ENCODE measurements at places on chromosomes 5 and 9.
A peak's percentile ranks its signal among the peaks of the same experiment; 100 is the strongest.

- DNase-seq: no peak
These were observed 271.2 kb downstream of the RASEF start for GRCh38 chr9:82791692-82792091.

DNA sequence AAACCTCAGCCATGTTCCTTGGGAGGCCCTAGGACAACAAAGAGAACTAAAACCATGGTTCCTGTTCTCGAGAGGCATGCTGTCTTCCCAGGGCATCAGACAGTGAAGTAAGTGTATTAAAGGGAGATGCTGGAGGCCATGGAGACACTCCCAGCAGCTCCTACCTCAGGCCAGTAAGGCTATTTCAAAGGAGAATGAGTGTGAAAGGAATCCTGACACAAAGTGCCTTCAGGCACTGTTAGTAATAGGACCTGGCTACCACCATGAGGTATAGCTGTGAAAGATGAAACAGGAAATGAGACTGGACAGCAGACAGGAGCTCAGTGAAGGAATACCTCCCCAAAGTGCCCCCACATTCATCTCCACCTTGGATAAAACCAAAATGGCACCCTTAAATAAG lies 71.0 kb downstream of the FANCC start:
- DNase-seq: no peak

DNA sequence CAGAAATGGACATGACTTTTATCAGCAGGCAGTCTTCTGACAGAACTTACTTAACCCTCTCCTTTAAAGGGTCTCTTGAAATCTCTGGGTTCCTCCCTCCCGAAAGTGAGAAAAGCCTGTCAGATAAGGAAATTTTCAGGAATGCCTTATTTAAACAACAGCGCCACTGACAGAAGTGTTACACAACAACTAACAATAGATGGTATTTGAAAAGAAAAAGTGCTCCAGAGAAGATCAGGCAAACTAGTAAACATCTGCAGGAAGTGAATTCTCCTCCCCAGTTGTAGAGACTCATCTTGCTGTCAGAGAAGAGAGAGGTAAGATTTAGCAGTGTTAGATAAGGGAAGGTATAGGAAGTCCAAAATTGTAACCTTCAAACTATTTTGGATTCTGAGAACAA lies 107.2 kb upstream of the NFIL3 start:
- no peak for DNase-seq

- DNase-seq: no peak
These were observed 254.6 kb downstream of the BRINP1 start for GRCh38 chr9:119114681-119115080.

DNA sequence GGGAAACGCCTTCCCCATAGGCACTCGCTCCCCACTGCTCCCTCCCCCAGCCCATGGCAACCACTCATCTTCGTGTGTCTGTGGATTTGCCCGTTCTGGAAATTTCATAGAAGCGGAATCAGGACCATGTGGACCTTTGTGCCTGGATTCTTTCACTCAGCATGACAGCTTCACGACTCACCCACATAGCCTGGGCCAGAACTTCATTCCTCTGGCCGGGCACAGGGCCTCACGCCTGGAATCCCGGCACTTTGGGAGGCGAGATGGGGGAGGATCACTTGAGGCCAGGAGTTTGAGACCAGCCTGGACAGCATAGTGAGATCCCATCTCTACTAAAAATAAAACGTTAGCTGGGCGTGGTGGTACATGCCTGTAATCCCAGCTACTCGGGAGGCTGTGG lies 12.1 kb upstream of the DIPK1B start:
- DNase-seq: no peak

DNA sequence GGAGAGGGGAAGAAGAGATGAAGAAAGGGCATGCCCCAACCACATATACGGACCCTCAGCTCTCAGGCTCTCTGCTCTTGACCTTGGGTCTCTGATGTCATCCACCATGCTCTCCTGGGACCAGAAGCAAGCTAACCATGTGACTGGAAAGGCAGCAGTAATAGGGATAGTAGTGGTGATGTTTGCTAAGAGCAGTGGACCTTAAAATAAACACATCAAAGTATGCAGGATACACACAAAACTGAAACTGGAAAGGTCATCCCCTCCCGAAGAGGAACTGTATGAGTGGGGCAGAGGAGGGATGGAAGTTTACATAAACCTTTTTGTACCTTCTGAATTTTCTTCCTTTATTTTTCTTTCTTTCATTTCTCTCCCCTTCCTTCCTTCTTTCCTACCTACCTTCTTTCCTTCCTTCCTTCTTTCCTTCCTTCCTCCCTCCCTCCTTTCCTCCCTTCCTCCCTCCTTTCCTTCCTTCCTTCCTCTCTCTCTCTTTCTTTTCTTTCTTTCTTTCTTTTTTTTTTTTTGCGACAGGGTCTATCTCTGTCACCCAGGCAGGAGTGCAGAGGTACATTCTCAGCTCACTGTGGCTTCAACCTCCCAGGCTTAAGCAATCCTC lies 8.1 kb upstream of the PTPN3 start:
- DNase-seq: no peak

GRCh38 chr5:138910546-138911185 lies 35.5 kb upstream of the LRRTM2 start:
- no peak for DNase-seq

- DNase-seq: peak; percentile 32
These were observed 9.2 kb downstream of the GALNT10 start for GRCh38 chr5:154199671-154200220.

GRCh38 chr5:122707796-122708195 lies 67.1 kb upstream of the SNX2 start:
- no peak for DNase-seq

GRCh38 chr9:102044133-102044532 lies 305.7 kb upstream of the GRIN3A start:
- DNase-seq: no peak

GRCh38 chr5:172441262-172441751 lies 13.0 kb downstream of the SH3PXD2B start:
- DNase-seq: no peak

DNA sequence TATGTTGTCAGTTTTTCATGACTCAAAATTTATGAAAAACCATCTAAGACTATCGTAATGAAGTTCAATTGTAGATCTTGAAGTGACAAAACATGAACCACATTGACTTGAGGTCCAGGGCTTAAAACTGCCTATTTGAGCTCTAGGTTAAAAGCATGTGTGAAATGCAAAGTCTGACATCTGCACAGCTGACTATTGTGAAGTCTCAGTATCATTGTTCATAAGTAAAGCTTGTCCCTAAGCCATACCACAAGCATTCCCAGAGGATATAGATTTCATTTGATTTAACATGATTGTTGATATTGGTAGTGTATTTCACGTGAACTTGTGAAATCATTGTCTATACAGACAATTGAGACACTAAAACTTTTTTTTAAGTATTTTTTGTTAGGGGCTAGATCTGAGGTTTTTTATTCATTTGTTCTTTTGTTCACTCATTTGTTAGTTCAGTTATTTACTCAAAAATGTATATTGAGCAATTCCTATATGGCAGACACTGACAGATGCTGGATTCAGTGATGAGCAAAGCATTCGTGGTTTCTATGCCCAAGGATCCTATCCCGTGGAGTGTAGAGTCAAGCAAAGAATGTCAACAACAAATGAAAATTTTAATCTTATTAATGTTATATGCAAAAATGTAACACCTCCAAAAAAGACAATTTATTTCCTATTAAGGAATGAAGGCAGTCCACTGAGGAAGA lies 485.2 kb downstream of the RAB3C start:
- no peak for DNase-seq

GRCh38 chr5:53368516-53368915 lies 111.9 kb upstream of the FST start:
- no peak for DNase-seq

- no peak for DNase-seq
These were observed 56.6 kb downstream of the CFAP90 start for GRCh38 chr5:7794311-7794710.

- DNase-seq: no peak
These were observed 1.3 kb downstream of the UBE2R2 start for GRCh38 chr9:33818167-33818846.

GRCh38 chr5:141519605-141520565 lies 31.0 kb downstream of the PCDHGC5 start:
- DNase-seq: peak; percentile 26

DNA sequence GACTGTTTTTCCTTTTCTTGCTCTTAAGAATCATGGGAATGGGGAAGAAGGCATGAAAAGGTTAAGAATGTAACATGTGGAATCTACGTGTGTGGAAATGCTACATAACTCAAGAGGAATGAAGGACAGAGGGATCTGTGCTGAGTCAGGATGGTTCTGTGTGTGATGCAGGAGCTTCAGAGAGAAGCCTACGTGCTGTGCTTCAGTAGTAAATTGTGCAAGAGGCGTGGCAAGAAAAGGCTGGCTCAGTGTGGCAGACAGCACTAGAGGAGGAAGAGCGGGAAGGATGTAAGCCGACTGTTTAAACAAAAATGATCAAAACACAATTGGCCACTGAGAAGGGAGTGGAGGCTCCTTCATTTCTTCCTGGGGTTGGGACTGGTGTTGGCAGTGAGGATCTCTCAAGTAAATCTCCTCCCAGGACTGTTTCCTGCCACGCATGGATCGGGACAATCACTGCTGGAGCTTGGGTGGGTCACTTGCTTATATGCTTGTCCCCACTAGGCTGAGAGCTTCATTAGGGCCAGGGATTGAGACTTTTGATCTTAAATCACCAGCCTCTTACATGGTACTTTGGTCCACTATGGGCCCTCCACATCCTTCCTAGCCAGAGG lies 59.4 kb upstream of the BASP1 start:
- DNase-seq: no peak

DNA sequence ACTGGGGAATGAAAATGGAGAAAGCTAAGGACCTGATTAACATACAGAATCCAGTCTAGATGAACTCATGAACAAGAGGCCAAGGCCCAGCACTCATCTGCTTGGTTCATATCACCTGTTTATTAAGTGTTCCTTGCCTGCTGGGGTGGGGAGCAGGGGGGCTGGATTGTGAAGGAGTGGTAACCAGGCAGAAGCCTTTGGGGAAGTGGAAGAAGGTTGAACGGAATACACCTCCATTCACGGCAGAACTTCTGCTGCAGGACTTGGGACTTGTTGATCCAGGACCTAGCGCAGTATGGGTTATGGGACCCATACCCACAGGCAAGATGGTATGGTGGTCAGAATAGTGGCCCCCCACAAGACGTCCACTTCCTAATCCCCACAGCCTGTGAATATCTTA lies 8.8 kb upstream of the SEPTIN8 start:
- DNase-seq: no peak

- DNase-seq: no peak
These were observed 178.1 kb downstream of the FGF1 start for GRCh38 chr5:142507531-142508372.

- no peak for DNase-seq
These were observed 101.6 kb upstream of the FSD1L start for GRCh38 chr9:105346273-105346672.

DNA sequence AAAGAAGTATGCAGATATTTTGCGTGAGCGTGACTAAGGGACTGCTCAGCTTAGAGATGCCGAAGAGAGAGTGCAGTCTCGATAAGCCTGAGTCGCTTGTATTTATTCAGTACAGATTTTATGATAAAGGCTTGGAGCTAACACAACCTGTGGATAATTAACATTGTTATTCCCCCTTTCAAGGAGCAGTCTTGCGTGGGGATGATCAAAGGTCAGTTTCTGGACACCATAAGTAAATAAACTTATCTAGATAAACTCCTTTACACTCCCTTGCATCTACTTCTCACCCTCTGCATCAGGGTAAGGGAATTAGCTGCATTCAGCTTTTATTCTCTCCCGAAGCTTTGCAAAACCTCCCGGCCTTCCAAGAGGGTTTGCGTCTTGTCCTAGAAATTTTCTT lies 357.8 kb upstream of the ST8SIA4 start:
- DNase-seq: no peak

GRCh38 chr9:27528076-27528885 lies 1.3 kb downstream of the MOB3B start:
- no peak for DNase-seq

GRCh38 chr5:119088438-119088837 lies 17.6 kb downstream of the DMXL1 start:
- no peak for DNase-seq

DNA sequence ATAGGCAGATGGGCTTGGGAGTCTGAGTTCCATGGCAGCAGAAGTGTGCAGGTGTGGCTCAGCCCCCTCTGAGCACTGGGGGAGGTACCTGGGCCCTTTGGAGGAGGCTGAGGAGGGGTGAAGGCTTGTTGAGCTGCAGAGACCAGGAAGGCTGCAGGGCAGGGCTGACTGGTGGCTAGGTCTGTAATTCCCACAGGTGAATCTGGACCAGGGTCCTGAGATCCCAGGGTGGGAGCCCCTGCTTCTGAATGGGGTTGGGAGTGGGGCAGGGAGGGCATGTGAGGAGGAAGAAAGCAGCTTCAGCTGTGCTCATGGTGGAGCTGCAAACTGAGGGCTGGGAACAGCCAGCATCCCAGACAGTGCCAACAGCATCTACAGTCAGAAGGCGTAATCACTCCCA lies 111.1 kb downstream of the CACNA1B start:
- no peak for DNase-seq

- DNase-seq: no peak
These were observed 99.8 kb downstream of the NFIB start for GRCh38 chr9:14214065-14214684.

GRCh38 chr9:136117916-136118319 lies 757 bp downstream of the TMEM250 start:
- DNase-seq: no peak

GRCh38 chr5:73256462-73256861 lies 83.5 kb downstream of the TMEM174 start:
- DNase-seq: no peak

DNA sequence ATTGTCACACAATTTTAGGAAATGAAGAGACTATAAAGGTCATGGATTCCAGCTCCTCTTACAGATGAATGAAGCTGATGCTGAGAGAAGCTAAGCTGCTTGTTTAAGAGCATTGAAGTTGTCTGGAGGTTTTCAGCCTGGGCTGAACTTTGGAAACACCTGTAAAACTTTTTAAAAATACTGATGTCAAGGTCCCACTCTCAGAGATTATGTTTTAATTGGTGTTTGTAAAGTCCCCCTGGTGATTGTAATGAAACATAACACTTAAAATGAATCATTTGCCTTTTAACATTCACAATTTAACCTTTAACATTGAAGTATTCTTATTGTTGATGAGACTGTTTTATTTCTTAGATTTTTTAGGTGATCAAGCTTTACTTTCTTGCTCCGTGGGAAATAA lies 16.4 kb downstream of the RAD23B start:
- DNase-seq: peak; percentile 3

DNA sequence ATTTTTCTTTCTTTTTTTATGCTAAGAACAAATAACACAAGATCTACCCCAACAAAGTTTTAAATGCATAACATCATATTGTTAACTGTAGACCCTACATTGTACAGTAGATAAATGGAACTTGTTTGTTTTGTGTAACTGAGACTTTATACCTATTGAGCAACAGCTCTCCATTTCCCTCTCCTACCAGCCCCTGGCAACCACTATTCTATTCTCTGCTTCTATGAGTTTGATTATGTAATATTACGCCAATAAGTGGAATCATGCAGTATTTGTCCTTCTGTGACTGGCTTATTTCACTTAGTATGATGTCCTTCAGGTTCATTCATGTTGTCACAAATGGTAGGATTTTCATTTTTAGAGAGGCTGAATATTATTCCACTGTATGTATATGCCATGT lies 308.2 kb upstream of the PRR16 start:
- DNase-seq: peak; percentile 71

- no peak for DNase-seq
These were observed 238.5 kb downstream of the KDM4C start for GRCh38 chr9:6996061-6996854.

GRCh38 chr9:34989003-34989945 lies at the start of gene DNAJB5:
TSS of gene DNAJB5 (plus strand) at chr9:34989745. CDS start at chr9:34990631, 886 bp downstream.
- peak; percentile 97 for DNase-seq

GRCh38 chr9:26142631-26143030 lies 464.4 kb upstream of the TUSC1 start:
- DNase-seq: no peak

- no peak for DNase-seq
These were observed 1313.5 kb upstream of the WWC1 start for GRCh38 chr5:166977911-166978422.
